Left lung (tissue), 14 donors: ENCODE measurements at places on chromosomes 13 and 19.

GRCh38 chr13:86946734-86947133 is 724.4 kb upstream of the SLITRK5 start:
- no peak for DNase-seq
- H3K27me3 ChIP-seq = no peaks in the 10 kb centered on the region
- no peaks in the 10 kb centered on the region for H3K36me3 ChIP-seq
- no peak overlapping the region for H3K4me3 ChIP-seq
- H3K4me1 ChIP-seq = no peaks in the 10 kb centered on the region
- no peak overlapping the region for H3K27ac ChIP-seq

DNA sequence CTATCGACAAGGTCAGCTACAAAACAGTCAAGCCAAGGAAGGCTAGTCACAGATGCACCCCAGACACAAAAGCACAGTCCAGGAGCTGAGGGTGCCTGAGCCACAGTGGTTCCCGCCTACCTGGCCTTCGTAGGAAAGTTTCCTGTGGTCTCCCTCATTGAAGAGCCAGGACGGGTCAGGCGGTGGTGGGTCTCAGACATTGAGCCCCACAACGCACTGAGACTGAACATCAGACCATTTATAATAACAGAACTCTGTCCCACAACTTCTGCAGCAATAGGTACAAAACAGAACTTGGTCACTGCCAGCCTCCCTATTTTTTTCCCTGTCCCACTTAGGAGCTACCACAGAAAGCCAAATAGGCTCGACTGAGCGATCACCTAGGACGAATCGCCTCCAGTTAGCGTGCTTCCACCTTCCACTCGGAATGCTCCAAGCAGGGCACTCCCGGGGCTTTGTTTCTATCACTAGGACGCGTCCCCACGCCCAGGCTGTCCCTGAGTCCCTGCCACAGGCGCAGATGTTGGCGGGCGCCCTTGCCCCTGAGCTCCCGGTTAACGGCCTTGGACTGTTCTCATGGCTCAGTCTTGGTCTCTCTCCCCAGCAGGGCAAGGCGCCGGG is 640 bp upstream of the ZNF544 start:
- no peak for DNase-seq
- H3K27me3 ChIP-seq = no peaks in the 10 kb centered on the region
- peak overlapping the region; percentile 78 for H3K4me3 ChIP-seq
- H3K27ac ChIP-seq = peak overlapping the region; percentile 77
- peaks cover 37% of the 10 kb centered on the region for H3K36me3 ChIP-seq

GRCh38 chr19:51480590-51480989 is 2.3 kb downstream of the CEACAM18 start:
- H3K27ac ChIP-seq = no peak overlapping the region
- H3K36me3 ChIP-seq = no peaks in the 10 kb centered on the region
- no peaks in the 10 kb centered on the region for H3K4me1 ChIP-seq

DNA sequence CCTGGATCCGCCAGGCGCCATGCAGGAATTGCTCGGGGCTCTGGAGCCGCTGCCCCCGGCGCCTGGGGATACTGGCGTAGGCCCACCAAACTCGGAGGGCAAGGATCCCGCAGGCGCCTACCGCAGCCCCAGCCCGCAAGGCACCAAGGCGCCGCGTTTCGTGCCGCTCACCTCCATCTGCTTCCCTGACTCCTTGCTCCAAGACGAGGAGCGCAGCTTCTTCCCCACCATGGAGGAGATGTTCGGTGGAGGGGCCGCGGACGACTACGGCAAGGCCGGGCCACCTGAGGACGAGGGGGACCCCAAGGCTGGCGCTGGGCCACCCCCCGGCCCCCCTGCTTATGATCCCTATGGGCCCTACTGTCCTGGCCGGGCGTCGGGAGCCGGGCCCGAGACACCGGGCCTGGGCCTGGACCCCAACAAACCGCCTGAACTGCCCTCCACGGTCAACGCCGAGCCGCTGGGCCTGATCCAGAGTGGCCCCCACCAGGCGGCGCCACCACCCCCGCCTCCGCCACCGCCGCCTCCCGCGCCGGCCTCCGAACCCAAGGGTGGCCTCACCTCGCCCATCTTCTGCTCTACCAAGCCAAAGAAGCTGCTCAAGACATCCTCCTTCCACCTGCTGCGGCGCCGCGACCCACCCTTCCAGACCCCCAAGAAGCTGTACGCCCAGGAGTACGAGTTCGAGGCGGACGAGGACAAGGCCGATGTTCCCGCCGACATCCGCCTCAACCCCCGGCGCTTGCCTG is 6.1 kb downstream of the PRR12 start:
- H3K27me3 ChIP-seq = no peaks in the 10 kb centered on the region
- peaks cover 83% of the 10 kb centered on the region for H3K36me3 ChIP-seq
- no peaks in the 10 kb centered on the region for H3K4me1 ChIP-seq
- no peak overlapping the region for H3K4me3 ChIP-seq

DNA sequence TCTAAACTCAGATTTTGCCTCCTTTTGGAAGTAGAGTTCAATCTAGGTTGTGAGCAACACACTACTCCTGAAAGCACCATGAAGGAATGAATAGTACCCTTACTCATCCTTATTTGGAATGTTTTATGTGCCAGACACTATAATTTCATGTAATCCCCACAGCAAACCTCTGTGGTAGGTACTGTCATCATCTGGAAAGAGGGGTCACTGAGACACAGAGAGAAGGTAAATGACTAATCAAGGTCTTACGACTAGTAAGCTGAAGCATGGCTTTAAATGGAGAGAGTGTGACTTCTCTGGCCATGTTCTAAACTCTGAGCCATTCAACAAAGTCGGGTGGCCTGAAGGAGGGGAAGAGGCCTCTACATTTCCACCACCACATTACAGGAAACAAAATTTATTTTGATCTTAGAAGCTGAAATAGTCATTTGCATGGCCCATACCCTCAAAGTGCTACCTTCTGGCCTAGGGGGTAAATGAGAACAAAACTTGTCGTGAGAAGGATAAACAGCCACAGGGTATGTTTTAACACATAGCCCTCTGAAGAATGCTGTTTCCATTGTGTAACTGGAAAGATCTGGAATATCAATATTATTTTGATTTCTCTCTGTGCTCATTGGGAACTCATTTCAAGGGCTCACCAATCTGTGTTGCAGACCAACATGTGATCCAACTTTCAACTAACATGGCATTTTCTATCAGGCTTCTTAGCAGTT is 180.8 kb upstream of the RFC3 start:
- no peak overlapping the region for H3K27ac ChIP-seq
- no peak for DNase-seq
- H3K36me3 ChIP-seq = no peaks in the 10 kb centered on the region
- no peaks in the 10 kb centered on the region for H3K27me3 ChIP-seq
- no peak overlapping the region for H3K4me3 ChIP-seq

GRCh38 chr13:32426990-32427851 is 709 bp downstream of the N4BP2L1 start:
- H3K36me3 ChIP-seq = no peaks in the 10 kb centered on the region
- no peaks in the 10 kb centered on the region for H3K27me3 ChIP-seq
- DNase-seq = no peak
- H3K27ac ChIP-seq = peak overlapping the region; percentile 92

- no peak overlapping the region for H3K4me3 ChIP-seq
- no peak overlapping the region for H3K27ac ChIP-seq
Measured at GRCh38 chr13:111259058-111259457, 61.4 kb upstream of the TEX29 start.

DNA sequence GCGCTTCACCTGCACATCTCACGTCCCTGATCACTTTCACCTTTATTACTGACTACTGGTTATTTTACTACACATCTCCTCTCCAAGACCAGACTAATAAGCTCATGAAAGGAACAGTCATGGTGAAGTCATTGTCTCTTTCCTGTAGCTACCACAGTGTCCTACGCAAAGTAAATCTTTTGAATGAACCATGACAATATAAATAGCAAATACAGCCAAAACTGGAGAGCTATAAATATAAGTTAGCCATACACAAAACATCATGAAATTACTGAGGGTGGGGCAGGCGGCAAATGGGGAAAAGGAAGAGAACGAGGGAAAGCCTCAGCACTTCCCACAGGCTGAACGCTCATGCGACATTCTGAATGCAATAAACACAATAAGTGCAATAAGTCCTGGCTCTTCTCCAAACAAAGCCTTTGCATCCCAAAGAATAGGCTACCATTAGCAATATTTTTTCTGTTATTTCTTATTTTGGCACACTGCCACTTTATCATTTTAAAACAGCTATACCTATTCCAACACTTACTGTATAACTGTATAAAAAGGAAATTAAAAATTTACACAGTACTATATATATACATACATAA is 62.5 kb downstream of the TUBGCP3 start:
- no peaks in the 10 kb centered on the region for H3K27me3 ChIP-seq
- H3K36me3 ChIP-seq = peaks cover 52% of the 10 kb centered on the region
- DNase-seq = no peak
- no peak overlapping the region for H3K4me3 ChIP-seq

DNA sequence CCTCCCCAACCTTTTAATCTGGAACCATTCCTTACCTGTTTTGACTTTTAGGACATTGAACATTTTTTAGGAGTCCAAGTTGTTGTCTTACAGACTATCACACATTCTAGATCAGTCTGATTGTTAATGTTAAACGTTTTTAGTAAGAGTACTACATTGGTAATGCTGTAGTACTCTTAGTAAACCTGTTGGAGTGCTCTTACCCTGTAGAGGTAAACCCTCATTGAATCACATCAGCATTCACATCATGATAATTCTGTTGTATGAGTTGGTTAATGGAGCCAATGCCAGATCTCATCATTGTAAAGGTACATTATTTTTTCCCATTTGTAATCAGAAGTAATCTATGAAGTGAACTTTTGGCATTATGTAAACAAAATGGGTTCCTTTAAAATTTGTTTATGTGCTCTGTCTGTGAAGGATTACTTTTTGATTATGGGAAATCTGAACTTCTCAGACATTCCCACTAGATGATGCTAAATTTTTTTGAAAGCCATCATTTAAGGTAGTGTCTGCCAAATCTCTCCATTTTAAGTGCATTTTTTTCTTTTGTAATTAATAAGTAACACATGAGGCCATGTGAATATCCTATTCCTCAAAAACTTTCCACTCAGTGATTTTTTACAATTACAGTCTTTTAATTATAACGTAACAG is 55.2 kb downstream of the VWA8 start:
- no peak for DNase-seq
- no peaks in the 10 kb centered on the region for H3K27me3 ChIP-seq
- H3K4me3 ChIP-seq = no peak overlapping the region
- H3K36me3 ChIP-seq = no peaks in the 10 kb centered on the region
- no peaks in the 10 kb centered on the region for H3K4me1 ChIP-seq

DNA sequence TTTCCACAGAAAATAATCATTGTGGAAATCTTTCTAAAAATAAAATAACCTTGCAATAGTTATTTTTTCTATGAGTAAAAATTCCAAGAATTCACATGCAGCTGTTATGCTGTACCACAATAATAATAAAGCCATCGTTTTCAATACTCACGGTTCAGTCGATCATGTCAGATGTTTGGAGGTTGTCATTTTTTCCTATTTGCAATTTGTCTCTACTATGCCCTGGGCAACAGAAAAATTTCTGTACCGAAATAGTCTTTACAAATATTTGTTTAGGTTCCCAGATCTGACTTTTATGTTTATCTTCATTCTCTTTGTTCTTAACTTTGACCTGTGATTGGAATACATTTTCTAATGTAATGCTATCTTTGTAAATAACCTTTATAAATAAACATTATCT is 79.7 kb downstream of the ESD start:
- DNase-seq = no peak
- peaks cover 5% of the 10 kb centered on the region for H3K4me1 ChIP-seq
- no peaks in the 10 kb centered on the region for H3K27me3 ChIP-seq
- no peak overlapping the region for H3K27ac ChIP-seq

GRCh38 chr19:45304141-45304926 is 18.3 kb downstream of the CKM start:
- peaks cover 4% of the 10 kb centered on the region for H3K27me3 ChIP-seq
- H3K4me1 ChIP-seq = no peaks in the 10 kb centered on the region
- H3K27ac ChIP-seq = no peak overlapping the region
- peaks cover 29% of the 10 kb centered on the region for H3K36me3 ChIP-seq
- H3K4me3 ChIP-seq = no peak overlapping the region
- DNase-seq = no peak

- H3K4me3 ChIP-seq = peak overlapping the region; percentile 63
- no peaks in the 10 kb centered on the region for H3K36me3 ChIP-seq
- peak overlapping the region; percentile 88 for H3K27ac ChIP-seq
- H3K4me1 ChIP-seq = peaks cover 38% of the 10 kb centered on the region
Measured at GRCh38 chr19:31350033-31350692, 927 bp upstream of the TSHZ3 start.

GRCh38 chr13:92303428-92303827 is 905.0 kb downstream of the GPC5 start:
- H3K36me3 ChIP-seq = no peaks in the 10 kb centered on the region
- H3K4me3 ChIP-seq = no peak overlapping the region
- H3K27me3 ChIP-seq = no peaks in the 10 kb centered on the region
- H3K27ac ChIP-seq = no peak overlapping the region

DNA sequence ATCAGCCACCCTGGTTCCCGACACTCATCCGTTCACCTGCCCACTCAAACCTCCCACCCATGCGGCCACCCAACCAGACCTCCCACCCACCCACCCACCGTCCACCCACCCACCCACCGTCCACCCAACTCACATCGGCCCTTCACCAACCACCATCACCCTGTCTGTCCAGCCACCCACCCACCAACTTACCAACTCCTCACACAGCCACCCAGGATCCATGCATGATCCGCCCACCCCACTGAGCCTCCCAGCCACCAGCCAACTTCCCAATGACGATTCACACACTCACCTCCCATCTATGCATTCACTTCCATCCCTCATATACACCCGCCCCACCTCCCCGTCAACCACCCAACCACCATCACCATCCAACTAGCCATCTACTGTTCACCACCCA is 4.3 kb downstream of the JOSD2 start:
- H3K4me3 ChIP-seq = no peak overlapping the region
- peaks cover 7% of the 10 kb centered on the region for H3K4me1 ChIP-seq
- peaks cover 10% of the 10 kb centered on the region for H3K36me3 ChIP-seq
- H3K27me3 ChIP-seq = no peaks in the 10 kb centered on the region
- H3K27ac ChIP-seq = no peak overlapping the region

DNA sequence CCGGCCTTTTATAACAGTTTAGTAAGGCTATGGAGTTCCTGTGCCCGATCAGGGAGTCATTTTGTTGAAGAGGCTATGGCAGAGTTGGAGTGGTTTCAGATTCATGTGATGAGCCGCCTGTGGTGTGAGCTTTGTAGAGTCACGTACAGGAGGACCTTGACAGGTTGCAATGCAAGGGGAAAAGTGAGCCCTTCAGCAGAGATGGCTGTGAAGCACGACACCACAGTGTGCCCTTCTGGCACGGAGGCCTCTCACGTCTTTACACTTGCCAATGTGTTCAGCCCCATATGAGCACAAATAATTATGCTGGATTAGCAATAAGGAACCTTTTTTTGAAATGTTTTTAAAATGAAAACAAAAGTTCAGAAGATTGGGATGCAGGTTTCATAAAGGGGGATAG is 499.8 kb downstream of the LIG4 start:
- H3K4me1 ChIP-seq = no peaks in the 10 kb centered on the region
- no peaks in the 10 kb centered on the region for H3K36me3 ChIP-seq
- no peak overlapping the region for H3K27ac ChIP-seq
- no peaks in the 10 kb centered on the region for H3K27me3 ChIP-seq

- H3K4me3 ChIP-seq = no peak overlapping the region
- no peaks in the 10 kb centered on the region for H3K36me3 ChIP-seq
- no peak overlapping the region for H3K27ac ChIP-seq
- peaks cover 18% of the 10 kb centered on the region for H3K4me1 ChIP-seq
- no peaks in the 10 kb centered on the region for H3K27me3 ChIP-seq
- DNase-seq = no peak
Measured at GRCh38 chr13:100513987-100514670, 74.5 kb downstream of the GGACT start.

- no peak overlapping the region for H3K4me3 ChIP-seq
- no peaks in the 10 kb centered on the region for H3K4me1 ChIP-seq
- H3K27ac ChIP-seq = no peak overlapping the region
- H3K27me3 ChIP-seq = peaks cover 59% of the 10 kb centered on the region
- no peak for DNase-seq
Measured at GRCh38 chr19:5450482-5451126, 4.6 kb upstream of the ZNRF4 start.

- no peak overlapping the region for H3K4me3 ChIP-seq
- no peaks in the 10 kb centered on the region for H3K27me3 ChIP-seq
- no peak overlapping the region for H3K27ac ChIP-seq
Measured at GRCh38 chr19:55704494-55705245, 29.6 kb downstream of the EPN1 start.
